ENCODE measurements at places on chromosomes 13 and 19. TPM values are rescaled to one million over a fixed set of nuclear protein-coding genes. Genes with fewer than 3 reads are reported as not detected.

- H3K36me3 ChIP-seq: no peaks in the 10 kb centered on the region
- no peaks in the 10 kb centered on the region for H3K4me1 ChIP-seq
- H3K4me3 ChIP-seq: no peak overlapping the region
- H3K27me3 ChIP-seq: no peaks in the 10 kb centered on the region
- no peak for DNase-seq
- no peak overlapping the region for H3K27ac ChIP-seq
Measured at GRCh38 chr13:112708560-112709240, 18.9 kb downstream of the ATP11A start.

DNA sequence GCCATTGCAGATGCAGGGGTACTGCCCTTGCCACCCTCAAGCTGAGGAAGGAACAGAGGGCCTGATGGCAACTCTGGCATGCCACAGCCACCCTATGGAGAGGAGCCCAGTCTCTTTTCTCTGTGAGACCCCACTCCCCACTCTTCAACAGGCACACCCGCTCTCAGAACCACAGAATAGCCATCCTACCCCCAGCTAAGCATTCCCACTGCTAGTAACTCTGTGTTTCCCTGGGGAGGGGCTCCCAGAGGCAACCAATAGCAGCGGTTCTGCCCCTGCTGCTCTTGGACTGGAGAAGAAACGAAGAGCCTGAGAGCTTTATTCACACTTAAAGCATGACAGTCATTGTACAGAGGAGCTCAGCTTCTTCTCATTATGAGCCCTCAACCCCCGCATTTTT, 49.3 kb downstream of the UBL3 start:
- H3K36me3 ChIP-seq: no peaks in the 10 kb centered on the region
- no peak overlapping the region for H3K4me3 ChIP-seq
- H3K27me3 ChIP-seq: no peaks in the 10 kb centered on the region
- H3K4me1 ChIP-seq: no peaks in the 10 kb centered on the region
- no peak overlapping the region for H3K27ac ChIP-seq
- no peak for DNase-seq

- no peak overlapping the region for H3K27ac ChIP-seq
- DNase-seq: no peak
- no peaks in the 10 kb centered on the region for H3K27me3 ChIP-seq
- H3K4me1 ChIP-seq: no peaks in the 10 kb centered on the region
- no peaks in the 10 kb centered on the region for H3K36me3 ChIP-seq
Measured at GRCh38 chr13:49022472-49023144, 46.9 kb downstream of the FNDC3A start.

PNMA8B gene
- total RNA-seq: 0.96 TPM

SPTBN4 gene
- 5.2 TPM for total RNA-seq
